Femur (tissue), 1 donor: ENCODE measurements at places on chromosomes 5 and 9.

GRCh38 chr5:15421921-15422412 is 78.0 kb upstream of the FBXL7 start:
- peak; percentile 39 for DNase-seq

- no peak for DNase-seq
Observed at GRCh38 chr9:113911850-113912557, 35.9 kb downstream of the ZNF618 start.

DNA sequence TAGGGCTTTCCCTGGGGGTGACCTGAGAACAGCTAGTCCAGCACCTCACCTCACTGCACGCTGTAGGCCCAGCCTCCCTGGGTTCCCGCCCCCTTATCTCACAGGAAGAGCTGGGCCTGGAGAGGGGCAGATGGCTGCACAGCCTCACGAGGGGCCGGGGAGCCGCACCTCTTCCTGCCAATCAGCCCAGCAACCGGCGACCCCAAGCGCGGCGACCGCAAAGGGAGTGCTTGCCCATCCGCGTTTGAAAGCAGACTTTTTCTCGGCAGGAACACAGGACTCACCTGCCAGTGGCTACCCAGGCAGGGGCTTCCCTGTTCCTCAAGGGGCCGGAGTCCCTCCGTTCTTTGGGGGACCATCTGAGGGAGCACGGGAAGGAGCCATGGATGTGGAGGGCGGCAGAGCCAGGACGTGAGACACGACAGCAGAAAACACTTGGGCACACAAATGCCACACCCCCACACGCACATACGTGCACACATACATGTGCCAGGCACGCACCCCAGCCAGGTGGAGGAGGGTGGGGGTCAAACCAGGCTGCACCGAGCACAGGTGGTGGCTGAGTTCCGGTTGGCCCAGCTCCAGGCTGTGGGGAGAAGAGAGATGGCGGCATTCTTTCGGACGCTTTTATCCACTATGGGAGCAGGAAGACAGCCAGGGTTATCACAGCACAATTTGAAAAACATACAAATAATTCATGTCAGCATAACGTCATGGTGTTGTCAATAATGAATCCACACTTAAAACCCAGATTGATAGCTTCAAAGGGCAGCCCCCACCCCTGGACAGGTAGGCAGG is 11.3 kb downstream of the TMEM250 start:
- DNase-seq, result no peak

DNA sequence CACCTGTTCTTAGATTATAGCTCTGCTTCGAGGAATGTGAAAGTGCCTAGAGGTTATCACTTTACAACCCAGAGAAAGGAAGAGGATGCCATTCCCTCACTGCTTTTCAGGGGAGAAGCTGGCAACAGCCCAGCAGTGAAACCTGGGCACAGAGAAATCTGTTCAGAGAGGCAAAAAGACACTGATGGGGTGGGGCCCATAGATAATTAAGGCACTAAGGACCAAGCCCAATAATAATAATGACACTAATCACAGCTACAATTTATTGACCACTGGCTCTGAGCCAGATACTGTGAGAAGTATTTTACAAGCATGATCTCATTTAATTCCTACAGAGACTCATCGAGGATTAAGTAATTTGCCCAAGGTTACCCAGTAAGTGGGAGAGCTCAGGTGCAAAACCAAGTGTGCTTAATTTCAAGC is 168.3 kb downstream of the PIK3R1 start:
- no peak for DNase-seq

- DNase-seq, result no peak
Observed at GRCh38 chr9:24242576-24242975, 303.1 kb downstream of the IZUMO3 start.
